ENCODE measurements at places on chromosomes 1 and 21.

GRCh38 chr21:38234395-38235142 is 22.2 kb upstream of the KCNJ15 start:
- H3K4me3 ChIP-seq: no peak overlapping the region
- DNase-seq: no peak
- H3K4me1 ChIP-seq: no peaks in the 10 kb centered on the region

DNA sequence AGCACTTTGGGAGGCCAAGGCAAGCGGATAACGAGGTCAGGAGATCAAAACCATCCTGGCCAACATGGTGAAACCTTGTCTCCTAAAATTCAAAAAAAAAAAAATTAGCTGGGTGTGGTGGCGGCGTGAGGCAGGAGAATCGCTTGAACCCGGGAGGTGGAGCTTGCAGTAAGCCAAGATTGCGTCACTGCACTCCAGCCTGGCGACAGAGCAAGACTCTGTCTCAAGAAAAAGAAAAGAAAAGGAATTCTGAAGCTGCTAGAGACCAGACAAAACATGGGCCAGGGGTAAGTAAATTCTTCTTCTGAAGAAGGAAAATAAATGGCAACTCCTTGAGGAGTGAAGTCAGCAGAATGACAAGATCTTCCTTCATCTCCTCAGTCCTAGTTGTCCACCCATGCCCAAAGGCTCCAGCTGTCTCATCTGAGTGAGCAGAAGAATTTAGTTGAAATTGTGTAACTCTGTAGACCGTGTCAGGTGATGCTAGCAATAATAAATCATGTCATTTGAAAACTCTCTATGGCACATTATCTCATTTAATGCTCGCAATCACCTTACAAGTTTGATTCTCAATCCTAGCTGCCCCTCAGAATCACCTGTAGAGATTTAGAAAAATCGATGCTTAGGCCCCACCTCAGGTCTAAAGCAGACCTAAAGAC is 14.3 kb downstream of the PDZK1 start:
- DNase-seq: no peak
- no peaks in the 10 kb centered on the region for H3K36me3 ChIP-seq
- no peaks in the 10 kb centered on the region for H3K27me3 ChIP-seq
- no peak overlapping the region for H3K4me3 ChIP-seq
- no peak overlapping the region for H3K27ac ChIP-seq

DNA sequence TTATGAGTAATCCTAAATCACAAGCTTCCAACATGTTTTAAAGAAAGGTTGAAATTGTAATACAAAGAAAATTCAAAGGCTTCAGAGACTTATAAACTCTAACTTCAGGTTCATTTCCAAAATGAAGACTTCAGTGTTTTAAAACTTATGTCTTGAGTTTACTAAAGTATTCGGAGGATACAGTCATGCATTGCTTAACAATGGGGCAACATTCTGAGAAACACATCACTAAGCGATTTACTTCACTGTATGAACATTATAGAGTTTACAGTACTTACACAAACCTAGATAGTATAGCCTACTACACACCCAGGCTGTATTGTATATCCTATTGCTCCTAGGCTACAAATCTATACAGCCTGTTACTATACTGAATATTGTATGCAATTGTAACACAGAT is 38.3 kb downstream of the CEP170 start:
- H3K27ac ChIP-seq: no peak overlapping the region
- H3K4me1 ChIP-seq: no peaks in the 10 kb centered on the region
- no peak for DNase-seq
- peaks cover 41% of the 10 kb centered on the region for H3K36me3 ChIP-seq
- no peaks in the 10 kb centered on the region for H3K27me3 ChIP-seq

- H3K27me3 ChIP-seq: no peaks in the 10 kb centered on the region
- H3K4me3 ChIP-seq: no peak overlapping the region
- H3K4me1 ChIP-seq: peaks cover 19% of the 10 kb centered on the region
- DNase-seq: no peak
- no peaks in the 10 kb centered on the region for H3K36me3 ChIP-seq
These were observed 5.1 kb downstream of the APOBEC4 start for GRCh38 chr1:183648042-183648441.

- H3K36me3 ChIP-seq: no peaks in the 10 kb centered on the region
- H3K4me3 ChIP-seq: no peak overlapping the region
- no peaks in the 10 kb centered on the region for H3K27me3 ChIP-seq
- DNase-seq: no peak
- H3K27ac ChIP-seq: no peak overlapping the region
These were observed 6.4 kb downstream of the MYOM3 start for GRCh38 chr1:24105368-24106160.

DNA sequence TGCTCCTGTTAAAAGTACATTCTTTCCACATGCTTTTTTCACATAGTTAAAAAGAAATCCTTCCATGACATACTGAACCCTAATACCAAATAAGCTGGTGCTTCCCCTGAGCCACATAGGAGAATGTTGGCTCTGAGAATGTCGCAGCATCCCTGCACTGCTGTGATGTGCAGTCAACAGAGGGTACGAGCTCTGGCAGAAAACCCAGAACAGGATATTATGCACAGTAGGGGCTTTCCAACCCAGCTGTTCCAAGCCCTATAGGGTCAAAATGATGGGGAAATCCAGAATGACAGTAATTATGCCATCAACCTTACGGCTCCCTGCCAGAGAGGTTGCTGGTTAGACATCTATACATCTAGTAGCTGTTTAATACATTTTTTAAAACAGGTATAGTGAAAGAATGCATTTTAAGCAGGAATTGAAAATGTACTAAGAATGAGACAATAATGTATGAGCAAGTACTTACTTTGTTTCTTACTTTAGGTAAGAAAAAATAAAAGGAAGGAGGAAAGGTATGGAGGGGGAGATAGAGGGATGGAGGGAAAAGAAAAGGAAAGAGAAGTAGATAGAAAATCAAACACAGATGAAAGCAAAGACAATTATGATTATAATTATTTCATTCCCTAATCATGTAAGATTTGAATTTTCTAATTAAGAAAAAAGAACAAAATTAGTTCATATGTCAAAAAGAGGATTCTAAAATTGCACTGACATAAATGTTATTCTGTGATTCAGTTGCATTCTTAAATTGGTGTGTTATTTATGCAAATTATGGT is 126.0 kb downstream of the NR5A2 start:
- H3K4me1 ChIP-seq: peaks cover 49% of the 10 kb centered on the region
- no peaks in the 10 kb centered on the region for H3K27me3 ChIP-seq
- peak overlapping the region; percentile 54 for H3K4me3 ChIP-seq
- H3K27ac ChIP-seq: peak overlapping the region; percentile 93
- H3K36me3 ChIP-seq: no peaks in the 10 kb centered on the region
- DNase-seq: peak; percentile 77

GRCh38 chr1:236913371-236914037 is 90.7 kb downstream of the MT1HL1 start:
- DNase-seq: no peak
- no peak overlapping the region for H3K27ac ChIP-seq
- H3K4me1 ChIP-seq: peaks cover 6% of the 10 kb centered on the region
- peaks cover 13% of the 10 kb centered on the region for H3K36me3 ChIP-seq
- H3K27me3 ChIP-seq: no peaks in the 10 kb centered on the region

GRCh38 chr1:160858507-160858906 is 4.2 kb downstream of the CD244 start:
- H3K36me3 ChIP-seq: no peaks in the 10 kb centered on the region
- H3K4me3 ChIP-seq: no peak overlapping the region
- H3K27ac ChIP-seq: no peak overlapping the region
- H3K4me1 ChIP-seq: peaks cover 30% of the 10 kb centered on the region
- H3K27me3 ChIP-seq: no peaks in the 10 kb centered on the region

DNA sequence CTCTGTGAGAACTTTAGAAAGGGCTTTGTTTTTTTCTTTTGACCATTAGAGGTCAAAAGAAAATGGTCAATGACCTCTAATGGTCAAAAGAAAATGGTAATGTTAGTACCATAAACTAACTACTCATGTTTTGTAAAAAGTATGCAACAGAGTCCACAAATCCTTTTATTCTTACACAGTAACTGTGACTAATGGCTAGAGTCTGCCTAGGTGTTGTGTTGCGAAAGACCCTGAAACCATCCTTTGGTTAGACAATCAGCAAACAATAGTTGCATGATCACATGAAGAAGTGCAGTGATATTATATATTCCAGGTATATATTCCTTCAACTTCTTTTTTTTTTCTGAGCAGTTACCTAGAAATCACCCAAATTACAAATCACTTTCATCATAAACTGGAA is 40.9 kb downstream of the NEGR1 start:
- H3K36me3 ChIP-seq: no peaks in the 10 kb centered on the region
- no peaks in the 10 kb centered on the region for H3K27me3 ChIP-seq
- no peak for DNase-seq
- H3K27ac ChIP-seq: no peak overlapping the region
- no peak overlapping the region for H3K4me3 ChIP-seq

DNA sequence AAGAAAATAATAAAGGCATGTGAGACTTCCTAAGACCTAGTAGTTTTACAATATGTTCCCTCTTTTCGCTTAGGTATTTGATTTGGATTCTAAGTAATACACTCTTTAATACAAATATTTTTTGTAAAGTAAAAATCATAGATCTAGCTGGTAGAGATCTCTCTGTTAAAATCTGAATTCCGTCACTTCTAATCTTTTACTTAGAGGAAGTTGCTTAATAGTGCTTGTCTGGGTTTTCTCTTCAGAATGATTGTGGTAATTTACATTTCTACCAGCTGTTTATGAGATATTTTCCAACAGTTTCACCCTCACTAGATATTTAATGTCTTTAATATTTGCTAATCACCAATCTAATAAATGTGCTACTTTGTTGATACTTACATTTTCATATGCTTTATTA is 23.3 kb downstream of the RBM11 start:
- no peak overlapping the region for H3K27ac ChIP-seq
- no peak overlapping the region for H3K4me3 ChIP-seq
- peaks cover 7% of the 10 kb centered on the region for H3K27me3 ChIP-seq
- no peaks in the 10 kb centered on the region for H3K4me1 ChIP-seq
- no peak for DNase-seq
- H3K36me3 ChIP-seq: no peaks in the 10 kb centered on the region

- H3K27me3 ChIP-seq: no peaks in the 10 kb centered on the region
- no peak overlapping the region for H3K27ac ChIP-seq
- no peak overlapping the region for H3K4me3 ChIP-seq
- H3K36me3 ChIP-seq: no peaks in the 10 kb centered on the region
- H3K4me1 ChIP-seq: peaks cover 45% of the 10 kb centered on the region
- no peak for DNase-seq
These were observed 72.6 kb downstream of the TPR start for GRCh38 chr1:186302381-186302920.

- H3K4me3 ChIP-seq: no peak overlapping the region
- peaks cover 86% of the 10 kb centered on the region for H3K4me1 ChIP-seq
- H3K27me3 ChIP-seq: no peaks in the 10 kb centered on the region
- peaks cover 6% of the 10 kb centered on the region for H3K36me3 ChIP-seq
- DNase-seq: no peak
These were observed 76.7 kb upstream of the RUNX3 start for GRCh38 chr1:25006770-25007169.

- no peak overlapping the region for H3K4me3 ChIP-seq
- no peaks in the 10 kb centered on the region for H3K36me3 ChIP-seq
- DNase-seq: peak; percentile 25
- peaks cover 32% of the 10 kb centered on the region for H3K4me1 ChIP-seq
- H3K27ac ChIP-seq: no peak overlapping the region
These were observed 58.7 kb upstream of the ABCG1 start for GRCh38 chr21:42160111-42160721.

- H3K27me3 ChIP-seq: no peaks in the 10 kb centered on the region
- H3K36me3 ChIP-seq: peaks cover 5% of the 10 kb centered on the region
- peaks cover 11% of the 10 kb centered on the region for H3K4me1 ChIP-seq
These were observed 5.1 kb upstream of the ZZZ3 start for GRCh38 chr1:77687519-77687906.

DNA sequence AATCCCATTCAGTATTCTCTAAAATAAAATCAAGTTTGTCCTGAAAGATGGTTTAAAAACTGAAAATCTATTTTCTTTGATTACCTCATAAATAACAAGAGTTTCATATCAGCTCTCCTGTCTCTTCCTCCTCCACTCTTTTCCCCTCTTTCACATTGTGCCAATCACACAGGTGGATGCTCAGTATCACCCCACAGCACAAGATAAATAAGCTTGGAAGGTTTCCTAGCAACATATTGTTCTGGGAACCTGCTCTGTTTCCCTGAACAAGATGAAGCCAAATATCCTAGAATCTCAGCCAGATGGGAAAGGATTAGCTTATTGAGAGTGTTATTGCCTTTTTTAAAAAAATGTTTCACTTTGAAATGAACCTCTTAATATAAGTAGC is 45.7 kb upstream of the CACYBP start:
- DNase-seq: no peak
- peaks cover 27% of the 10 kb centered on the region for H3K4me1 ChIP-seq
- no peak overlapping the region for H3K4me3 ChIP-seq
- H3K27me3 ChIP-seq: no peaks in the 10 kb centered on the region

GRCh38 chr1:40742363-40743061 is 41.1 kb upstream of the KCNQ4 start:
- H3K4me3 ChIP-seq: no peak overlapping the region
- peak overlapping the region; percentile 72 for H3K27ac ChIP-seq
- peaks cover 51% of the 10 kb centered on the region for H3K36me3 ChIP-seq
- DNase-seq: peak; percentile 27
- H3K27me3 ChIP-seq: no peaks in the 10 kb centered on the region
- peaks cover 51% of the 10 kb centered on the region for H3K4me1 ChIP-seq

- no peak overlapping the region for H3K4me3 ChIP-seq
- no peak for DNase-seq
- peaks cover 51% of the 10 kb centered on the region for H3K4me1 ChIP-seq
- no peaks in the 10 kb centered on the region for H3K27me3 ChIP-seq
- H3K27ac ChIP-seq: peak overlapping the region; percentile 49
- no peaks in the 10 kb centered on the region for H3K36me3 ChIP-seq
These were observed 83.1 kb downstream of the KCNN3 start for GRCh38 chr1:154786804-154787570.

GRCh38 chr21:46393451-46393940 is 65.2 kb upstream of the DIP2A start:
- no peaks in the 10 kb centered on the region for H3K27me3 ChIP-seq
- peaks cover 19% of the 10 kb centered on the region for H3K36me3 ChIP-seq
- DNase-seq: no peak
- H3K4me1 ChIP-seq: no peaks in the 10 kb centered on the region

DNA sequence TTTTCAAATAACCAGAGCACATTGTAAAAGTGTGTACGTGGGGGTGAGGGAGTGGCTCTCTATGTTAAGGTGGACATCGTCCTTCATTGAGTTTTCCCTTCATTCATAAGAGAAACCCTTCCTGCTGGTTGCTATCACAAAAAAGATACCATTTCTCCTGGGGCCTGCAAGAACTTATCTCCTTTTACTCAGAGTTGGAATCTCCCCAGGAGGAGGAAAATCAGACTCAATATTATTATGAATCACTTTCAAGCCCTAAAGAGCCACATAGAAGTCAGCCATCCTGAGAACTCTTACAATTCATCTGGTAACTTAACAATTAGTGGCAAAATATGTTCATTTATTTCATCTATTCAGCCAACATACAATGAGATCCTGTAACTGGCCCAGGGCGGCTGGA is 27.1 kb upstream of the TGFBR3 start:
- H3K4me3 ChIP-seq: no peak overlapping the region
- no peak overlapping the region for H3K27ac ChIP-seq
- H3K27me3 ChIP-seq: peaks cover 4% of the 10 kb centered on the region
- no peak for DNase-seq
- H3K4me1 ChIP-seq: no peaks in the 10 kb centered on the region
- H3K36me3 ChIP-seq: no peaks in the 10 kb centered on the region

DNA sequence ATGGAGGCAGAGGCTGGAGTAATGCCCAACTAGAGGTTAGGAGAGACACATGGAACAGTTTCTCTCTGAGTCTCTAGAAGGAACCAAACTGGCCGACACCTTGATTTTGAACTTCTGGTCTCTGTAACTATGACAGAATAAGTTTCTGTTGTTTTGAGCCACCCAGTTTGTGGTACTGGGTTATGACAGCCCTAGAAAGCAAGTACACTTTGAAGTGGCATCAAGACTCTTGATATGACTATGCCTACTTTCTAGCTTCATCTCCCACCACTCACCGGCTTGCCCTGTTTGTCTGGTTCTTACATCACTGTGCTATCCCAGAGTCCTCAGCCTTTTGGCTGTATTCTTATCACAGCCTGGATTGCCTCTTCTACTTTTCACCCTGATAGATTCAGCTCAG is 230.3 kb upstream of the USP24 start:
- H3K27ac ChIP-seq: no peak overlapping the region
- no peaks in the 10 kb centered on the region for H3K36me3 ChIP-seq
- H3K4me1 ChIP-seq: peaks cover 2% of the 10 kb centered on the region

Data from activated CD8-positive, alpha-beta T cell treated with anti-CD3 and anti-CD28 coated beads for 36 hours (primary cell).